ENCODE measurements at places on chromosomes 13 and 19. TPM values are rescaled to one million over a fixed set of nuclear protein-coding genes. Genes with fewer than 3 reads are reported as not detected.

COX7A1 gene
- not detected for total RNA-seq

HSH2D gene
- not detected for total RNA-seq

SLC1A6 gene
- not detected for total RNA-seq

CEACAM8 gene
- not detected for total RNA-seq
